ENCODE measurements at places on chromosomes 2 and 18.
A peak's percentile ranks its signal among the peaks of the same experiment; 100 is the strongest.

GRCh38 chr2:234981197-234982095 lies 29.6 kb downstream of the SH3BP4 start:
- DNase-seq, result peak; percentile 100

DNA sequence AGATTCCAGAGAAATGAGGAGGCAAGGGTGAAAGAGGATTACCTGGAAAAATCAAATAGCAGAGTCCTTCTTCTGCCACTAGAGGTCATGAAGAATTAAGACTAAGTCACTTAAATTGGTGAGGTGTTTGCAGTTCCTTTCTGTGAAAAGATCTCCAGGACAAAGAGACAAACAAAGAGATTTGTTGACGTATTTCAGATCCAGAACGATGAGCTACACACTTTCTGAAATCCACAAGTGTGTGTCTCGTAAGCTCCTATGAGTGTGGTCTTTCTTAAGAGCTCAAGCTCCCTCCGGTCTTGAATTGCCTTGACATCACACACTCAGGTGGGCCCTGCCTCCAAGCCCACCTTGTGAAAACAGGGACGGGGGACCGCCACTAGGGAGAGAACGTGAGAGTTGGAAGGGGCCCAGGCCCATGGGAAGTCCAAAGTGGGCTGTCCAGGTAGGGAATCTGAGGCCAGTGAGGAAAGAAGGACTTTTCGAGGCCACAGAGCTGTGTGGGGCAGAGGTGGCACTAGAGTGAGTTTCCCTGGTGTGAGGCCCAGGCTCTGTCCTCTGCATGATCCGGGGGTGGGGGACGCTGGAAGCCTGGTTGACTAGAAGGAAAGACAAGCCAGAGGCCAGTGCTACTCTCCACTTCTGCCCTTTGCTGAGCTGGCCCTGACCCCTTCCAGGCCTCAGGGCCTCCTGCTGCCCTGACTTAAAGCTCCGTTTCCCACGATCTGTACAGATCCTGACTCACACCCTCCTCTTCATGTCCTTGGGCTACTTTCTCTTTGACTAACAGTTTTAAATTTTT lies 168.1 kb upstream of the NCK2 start:
- peak; percentile 64 for DNase-seq

DNA sequence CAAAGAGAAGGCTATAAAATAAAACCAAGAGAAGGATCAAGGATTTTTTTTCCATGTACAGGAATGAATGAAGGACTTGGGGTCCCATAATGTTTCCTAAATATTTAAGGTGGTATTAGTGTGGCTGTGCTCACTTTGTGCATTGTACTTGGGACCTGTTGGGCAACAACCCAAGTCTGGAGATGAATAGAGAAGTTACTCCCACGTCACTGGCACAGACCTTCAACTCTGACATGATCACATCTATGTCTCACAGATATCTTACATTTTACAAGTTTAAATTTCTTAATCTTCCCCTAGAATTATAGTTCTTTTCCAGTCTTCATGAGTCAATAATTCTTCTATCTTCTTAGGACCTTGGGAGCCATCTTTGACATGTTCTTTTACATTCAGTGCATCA lies 133.4 kb downstream of the PLCL1 start:
- no peak for DNase-seq

- DNase-seq, result no peak
These were observed 28.0 kb upstream of the EFEMP1 start for GRCh38 chr2:55951533-55951932.

DNA sequence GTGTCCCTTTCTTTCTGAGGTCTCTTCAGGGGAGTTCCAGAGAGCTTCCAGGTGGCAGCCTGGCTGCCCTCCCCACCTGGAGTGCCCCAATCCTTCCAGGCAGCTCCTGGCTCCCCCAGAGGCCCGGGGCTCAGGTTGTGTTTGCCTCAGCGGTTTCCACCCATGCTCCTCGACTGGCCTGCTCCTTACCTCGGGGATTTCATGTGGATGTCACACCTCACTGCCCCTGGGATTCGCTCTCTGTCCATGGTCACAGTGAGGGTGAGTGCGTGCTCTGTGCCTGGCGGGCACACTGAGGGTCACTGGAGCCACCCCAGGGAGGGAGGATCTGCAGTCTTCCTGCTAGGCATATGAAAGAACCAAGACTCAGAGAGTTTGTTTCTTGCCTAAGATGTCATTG lies 2.1 kb upstream of the TOGARAM2 start:
- no peak for DNase-seq

- DNase-seq, result no peak
These were observed 171.1 kb downstream of the HDAC4 start for GRCh38 chr2:239229545-239230279.

- peak; percentile 22 for DNase-seq
These were observed 12.8 kb downstream of the SLC30A3 start for GRCh38 chr2:27249891-27250651.

DNA sequence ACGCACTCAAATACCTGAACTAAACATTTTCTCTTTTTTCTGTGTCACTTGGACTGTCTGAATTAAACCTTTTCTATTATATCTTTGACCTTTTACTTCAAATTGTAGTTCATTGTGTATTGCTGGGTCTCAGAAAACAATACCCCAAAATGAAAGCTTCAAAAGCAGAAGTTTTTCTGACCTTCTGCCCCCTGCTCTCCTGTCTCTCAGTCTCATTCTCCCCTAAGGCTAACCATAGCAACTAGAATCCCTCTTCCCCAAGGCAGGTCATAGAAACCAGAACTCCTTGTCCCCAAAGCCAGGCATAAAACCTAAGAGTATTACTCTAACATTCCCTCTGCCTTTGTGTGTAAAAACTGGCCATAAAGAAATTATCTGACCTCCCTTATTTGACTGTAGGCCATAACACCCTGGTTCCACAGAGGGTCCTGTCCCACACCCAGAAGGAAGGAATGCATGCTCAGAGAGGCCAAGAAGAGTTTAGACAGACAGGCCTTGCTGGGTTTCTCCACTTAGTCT lies 93.5 kb upstream of the B3GNT2 start:
- DNase-seq, result no peak
